Stimulated activated naive CD4-positive, alpha-beta T cell treated with Interleukin-2 at 50 U/mL for 16 hours (primary cell): ENCODE measurements at places on chromosomes 7 and 10.

GRCh38 chr10:130871406-130871805 lies 440.1 kb downstream of the TCERG1L start:
- no peak for DNase-seq

DNA sequence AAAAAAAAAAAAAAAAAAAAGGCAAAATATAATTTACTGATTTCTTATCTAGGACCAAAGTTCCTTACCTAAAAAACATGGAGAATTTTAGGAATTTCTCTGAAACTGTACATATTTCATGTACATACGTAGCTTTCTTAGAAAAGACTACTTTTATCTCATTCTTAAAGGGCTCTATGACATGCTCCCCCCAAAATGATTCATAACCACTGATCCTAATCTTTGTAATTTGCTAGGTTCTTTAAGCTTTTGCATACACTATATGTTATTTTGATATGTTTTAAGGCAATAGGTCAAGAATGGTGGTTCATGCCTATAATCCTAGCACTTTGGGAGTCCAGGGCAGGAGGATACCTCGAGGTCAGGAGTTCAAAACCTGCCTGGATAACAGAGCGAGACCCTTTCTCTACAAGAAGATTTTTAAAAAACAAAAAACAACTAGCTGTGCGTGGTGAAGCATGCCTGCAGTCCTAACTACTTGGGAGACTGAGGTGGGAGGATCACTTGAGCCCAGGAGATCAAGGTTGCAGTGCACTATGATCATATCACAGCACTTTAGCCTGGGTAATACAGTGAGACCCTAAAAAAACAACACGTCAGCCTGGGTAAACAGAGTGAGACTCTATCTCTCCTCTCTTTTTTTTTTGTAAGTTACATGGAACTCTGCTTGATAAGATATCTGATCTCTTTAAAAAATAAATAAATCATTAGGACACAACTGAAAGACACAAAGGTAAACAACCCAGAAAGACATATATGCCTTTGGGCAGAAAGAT lies 54.8 kb downstream of the ATAD1 start:
- DNase-seq, result no peak

DNA sequence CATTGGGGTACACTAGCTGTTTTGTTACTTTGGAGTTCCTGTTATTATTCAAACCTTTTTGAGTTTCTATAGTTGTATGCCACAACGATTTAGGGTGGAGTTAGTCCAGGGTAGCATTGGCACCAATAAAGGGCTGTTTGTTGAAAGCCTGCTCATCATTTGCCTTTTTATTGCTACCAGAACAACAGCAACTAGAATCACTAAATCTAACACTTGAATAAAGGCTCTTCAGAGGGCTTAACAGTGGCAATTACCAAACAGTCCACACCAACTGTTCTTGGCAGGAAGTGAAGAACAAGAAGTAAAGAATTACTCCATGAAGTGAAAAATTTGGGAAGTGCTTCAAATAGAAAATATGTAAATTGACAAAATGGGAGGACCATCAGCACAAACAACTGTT lies 621.4 kb downstream of the PHTF2 start:
- no peak for DNase-seq

DNA sequence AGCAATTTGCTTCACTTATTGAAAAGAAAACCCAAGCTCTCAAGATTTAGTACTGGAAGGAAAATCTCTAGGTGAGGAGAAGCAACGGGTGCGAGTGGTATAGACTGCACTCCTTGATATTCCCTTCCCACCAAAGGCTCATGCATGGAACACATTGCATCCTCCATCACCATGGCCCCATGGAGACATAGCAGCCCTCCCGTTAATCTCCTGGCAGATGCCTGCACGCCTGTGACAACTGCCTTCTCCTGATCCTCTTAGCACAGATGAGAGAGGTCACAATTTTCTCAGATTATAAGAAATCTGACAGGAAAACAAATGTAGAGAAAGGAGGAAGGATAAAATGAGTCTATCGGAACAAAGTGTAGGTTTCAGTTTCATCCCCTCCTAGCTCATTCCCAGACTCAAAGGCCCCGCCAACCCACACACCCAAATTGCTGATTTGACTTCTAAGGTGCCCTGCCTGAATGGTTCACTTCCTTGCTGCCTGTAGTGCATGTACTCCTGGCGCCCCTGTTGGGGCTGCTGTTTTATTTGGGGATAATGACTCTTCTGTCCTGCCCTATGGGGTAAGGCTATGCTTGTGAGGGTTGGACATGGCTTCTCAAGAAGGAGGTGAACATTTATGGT lies 50.0 kb downstream of the PLXNA4 start:
- no peak for DNase-seq

DNA sequence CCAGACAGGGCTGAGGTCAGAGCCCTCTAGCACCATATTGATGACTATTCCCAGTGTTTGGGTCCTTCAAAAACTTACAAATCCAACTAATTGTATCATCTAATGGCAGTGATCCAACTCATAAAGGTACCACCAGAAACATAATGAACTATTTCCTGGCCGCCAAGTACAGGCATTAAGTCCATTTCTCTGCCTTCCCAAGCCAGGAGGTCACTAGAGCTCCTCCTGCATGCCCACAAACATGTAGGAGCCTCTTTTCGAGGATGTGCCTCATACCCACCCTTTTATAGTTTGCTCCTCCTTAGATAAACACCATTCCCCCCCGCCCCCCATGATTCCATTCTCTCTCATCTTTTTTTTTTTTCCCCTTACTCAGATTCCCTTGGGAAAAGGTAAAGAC lies 91.3 kb downstream of the CHN2 start:
- DNase-seq, result no peak
